Muscle of arm (tissue), 14 donors: ENCODE measurements at places on chromosomes 3 and 15.

GRCh38 chr3:44039006-44039405 is 202.7 kb upstream of the TOPAZ1 start:
- no peak for DNase-seq

GRCh38 chr3:65083240-65083639 is 395.4 kb upstream of the ADAMTS9 start:
- no peak for DNase-seq

DNA sequence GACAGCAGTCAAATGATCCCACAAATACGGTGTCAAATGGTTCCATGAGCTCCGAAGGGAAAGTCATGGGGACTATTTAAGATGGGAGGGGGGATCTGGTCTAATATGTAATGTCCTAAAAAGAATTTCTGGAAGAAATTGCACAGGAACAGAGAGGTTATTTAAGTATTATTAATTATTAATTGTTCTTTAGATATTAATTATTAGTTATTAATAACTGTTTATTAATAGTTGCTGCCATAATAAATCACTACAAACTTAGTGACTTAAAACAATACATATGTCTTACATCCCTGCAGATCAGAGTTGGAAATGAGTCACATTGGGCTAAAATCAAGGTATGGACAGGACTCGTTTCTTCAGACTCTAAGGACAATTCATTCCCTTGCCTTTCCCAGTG is 588.2 kb upstream of the NR2F2 start:
- DNase-seq, result no peak

GRCh38 chr3:156674911-156675829 is 780 bp downstream of the TIPARP start:
- DNase-seq, result peak; percentile 74

DNA sequence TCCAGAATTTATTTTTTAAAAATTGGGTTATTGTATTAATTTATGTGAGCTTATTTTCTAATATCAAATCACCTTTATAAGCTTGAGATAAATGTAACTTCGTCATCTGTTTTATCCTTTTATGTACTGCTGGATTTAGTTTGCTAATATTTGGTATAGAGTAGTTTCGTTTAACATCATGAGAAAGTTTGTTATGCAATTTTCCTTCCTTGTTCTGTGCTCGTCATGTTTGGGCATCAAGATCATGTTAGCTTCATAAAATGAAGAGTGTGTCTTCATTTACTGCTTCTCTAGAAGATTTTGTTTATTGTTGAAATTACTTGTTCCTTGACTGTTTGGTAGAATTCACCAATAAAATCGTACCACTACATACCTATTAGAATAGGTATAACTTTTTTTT is 262.1 kb upstream of the SATB1 start:
- no peak for DNase-seq

- DNase-seq, result no peak
Measured at GRCh38 chr3:104673981-104674380, 692.7 kb upstream of the ALCAM start.

- DNase-seq, result no peak
Measured at GRCh38 chr3:42901073-42901415, 4.9 kb upstream of the ZNF662 start.

GRCh38 chr15:45402955-45403877 is 24.9 kb upstream of the GATM start:
- DNase-seq, result no peak

GRCh38 chr15:57708047-57708446 is 1.5 kb downstream of the POLR2M start:
- no peak for DNase-seq

GRCh38 chr3:147200545-147200944 is 205.8 kb downstream of the ZIC4 start:
- no peak for DNase-seq

DNA sequence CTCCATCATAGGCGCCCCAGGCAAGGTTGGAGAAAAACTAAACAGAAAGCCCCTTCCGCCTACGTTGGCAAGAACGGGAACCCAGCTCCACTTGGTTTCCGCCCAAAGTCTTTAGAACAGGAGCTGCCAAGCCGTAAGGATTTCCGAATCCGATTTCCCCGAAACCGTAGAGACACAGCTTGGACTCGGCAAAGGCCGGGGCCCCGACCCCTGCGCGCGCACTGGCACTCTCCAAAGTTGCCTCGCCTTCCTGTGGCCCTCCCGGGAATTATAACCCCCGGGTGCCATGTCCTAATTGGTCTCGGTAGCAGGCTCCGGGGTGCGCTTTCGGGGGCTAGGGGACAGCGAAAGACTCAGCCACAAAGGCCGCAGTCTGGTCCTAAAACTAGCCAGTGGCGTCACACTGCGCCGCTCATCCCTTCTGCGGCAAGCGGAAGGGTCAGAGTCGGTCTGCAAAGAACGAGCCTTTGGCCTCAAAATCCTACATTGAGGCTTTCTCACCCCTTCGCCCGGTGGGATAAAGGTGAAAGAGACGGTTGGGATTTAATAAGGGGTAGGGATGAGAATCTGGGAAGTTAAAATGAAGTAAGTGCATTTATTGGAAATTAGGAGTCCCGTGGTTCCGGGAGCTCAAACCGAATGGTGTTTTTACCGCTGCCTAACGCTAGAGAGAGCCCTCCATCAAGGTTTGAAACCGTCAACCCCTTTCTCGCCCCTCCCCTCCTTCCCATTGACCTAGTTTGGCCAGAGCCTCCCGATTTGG is 6.8 kb downstream of the BCL6 start:
- DNase-seq, result peak; percentile 96

GRCh38 chr15:75389791-75390382 is 21.5 kb upstream of the MAN2C1 start:
- no peak for DNase-seq

GRCh38 chr15:69591905-69592508 is 139.4 kb downstream of the RPLP1 start:
- no peak for DNase-seq

GRCh38 chr3:58537412-58538301 is 667 bp upstream of the ACOX2 start:
- no peak for DNase-seq

DNA sequence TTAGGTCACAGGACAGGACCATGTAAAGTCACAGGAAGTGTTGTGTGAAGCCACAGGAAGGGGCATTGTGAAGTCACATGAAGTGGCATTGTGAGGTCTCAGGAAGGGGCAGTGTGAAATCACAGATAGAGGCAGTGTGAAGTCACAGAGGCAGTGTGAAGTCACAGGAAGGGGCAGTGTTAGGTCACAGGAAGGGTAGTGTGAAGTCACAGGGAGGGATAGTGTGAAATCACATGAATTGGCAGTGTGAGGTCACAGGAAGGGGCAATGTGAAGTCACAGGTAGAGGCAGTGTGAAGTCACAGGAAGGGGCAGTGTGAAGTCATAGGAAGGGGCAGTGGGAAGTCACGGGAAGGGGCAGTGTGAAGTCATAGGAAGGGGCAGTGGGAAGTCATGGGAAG is 37.9 kb downstream of the GASK1A start:
- no peak for DNase-seq

GRCh38 chr3:152269056-152269830 is 514 bp downstream of the MBNL1 start:
- DNase-seq, result peak; percentile 85

DNA sequence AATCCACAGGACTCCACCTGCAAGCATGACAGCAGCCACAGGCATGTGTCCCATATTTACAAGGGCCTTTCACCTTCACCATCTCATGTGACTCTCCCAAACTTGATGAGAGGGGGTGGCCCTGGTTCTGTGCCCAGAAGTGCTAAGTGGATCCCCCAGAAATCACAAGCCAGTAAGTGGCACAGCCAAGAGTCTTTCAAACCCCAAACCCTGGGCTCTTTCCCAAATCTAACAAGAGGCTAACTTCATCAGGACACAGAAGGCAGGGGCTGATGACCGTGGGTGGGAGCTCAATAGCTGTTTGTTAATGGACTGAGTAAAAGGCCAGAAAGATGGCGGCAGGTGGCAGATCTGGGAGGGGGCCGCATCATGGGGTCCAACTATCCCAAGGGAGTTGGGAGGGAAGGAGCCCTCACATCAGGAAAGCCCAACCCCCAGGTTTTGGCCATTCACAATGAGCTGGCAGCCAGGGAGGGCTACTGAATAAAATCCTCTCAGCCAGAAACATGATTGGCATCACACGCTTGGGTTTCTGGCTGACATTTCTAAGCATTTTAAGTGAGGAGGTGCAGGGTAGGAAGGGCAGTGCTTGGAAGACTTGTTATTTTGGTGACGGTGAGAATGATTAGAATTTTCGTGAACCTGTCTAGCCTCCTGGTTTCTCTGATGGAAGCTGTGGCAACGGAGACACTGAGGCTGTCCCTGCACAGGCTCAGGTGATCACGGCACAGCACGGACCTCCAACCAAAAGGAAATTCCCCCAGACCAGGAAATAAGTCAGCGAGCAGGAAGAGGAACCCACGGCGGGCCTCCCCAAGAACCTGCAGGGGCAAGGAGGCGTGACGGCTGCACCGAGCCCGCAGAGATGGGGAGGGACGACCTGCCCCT is 109.3 kb downstream of the OXNAD1 start:
- no peak for DNase-seq

- no peak for DNase-seq
Measured at GRCh38 chr3:61357902-61358301, 106.7 kb upstream of the FHIT start.

- DNase-seq, result no peak
Measured at GRCh38 chr3:96266395-96267190, 547.8 kb upstream of the EPHA6 start.

- DNase-seq, result no peak
Measured at GRCh38 chr3:32593903-32594525, 23.4 kb upstream of the DYNC1LI1 start.

GRCh38 chr15:33076937-33077336 is 117.6 kb downstream of the FMN1 start:
- no peak for DNase-seq

DNA sequence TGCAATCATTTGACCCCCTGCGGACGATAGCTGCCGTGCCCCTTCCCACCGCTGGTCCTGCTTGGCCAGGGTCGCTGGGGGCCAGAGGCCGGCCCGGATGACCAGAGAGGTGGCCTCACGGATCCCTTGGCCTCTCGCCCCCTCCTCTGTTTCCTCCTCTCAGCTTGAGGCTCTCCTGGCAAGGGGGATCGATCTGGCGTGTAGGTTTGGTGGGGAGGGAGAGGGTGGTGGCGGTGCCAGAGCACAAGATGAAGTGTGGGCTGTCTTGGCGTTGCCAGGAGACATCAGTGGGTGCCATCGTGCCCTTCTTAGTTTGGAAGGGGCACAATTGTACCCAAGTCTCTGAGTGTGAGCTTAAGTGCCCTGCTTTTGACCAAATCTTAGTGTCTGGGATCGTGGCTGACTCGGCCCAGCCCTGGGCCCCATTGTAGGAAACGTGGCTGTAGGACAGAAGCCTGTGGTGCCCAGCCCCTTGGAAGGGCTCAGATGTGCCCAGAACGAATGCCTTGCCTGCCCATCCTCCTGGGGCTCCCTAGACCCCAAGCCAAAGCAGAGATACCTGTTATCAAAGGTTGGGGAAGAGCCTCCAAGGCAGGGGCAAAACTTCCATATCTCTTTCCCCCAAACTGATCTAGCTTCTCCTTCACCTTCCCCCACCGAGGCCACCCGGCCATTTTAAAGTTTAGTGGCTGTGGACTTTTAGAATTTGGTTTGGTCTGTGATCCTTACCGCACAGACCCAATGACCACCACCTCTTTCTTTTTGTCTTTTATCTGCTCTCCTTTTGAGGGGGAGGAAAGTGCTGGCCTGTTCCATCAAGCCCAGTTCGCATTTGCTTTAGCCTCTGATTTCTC is 14.4 kb downstream of the NR2F2 start:
- DNase-seq, result no peak

GRCh38 chr3:32817558-32818228 is at the start of gene TRIM71:
Gene TRIM71 (plus strand): TSS chr3:32817997. CDS start chr3:32818081, 84 bp downstream.
- DNase-seq, result no peak

DNA sequence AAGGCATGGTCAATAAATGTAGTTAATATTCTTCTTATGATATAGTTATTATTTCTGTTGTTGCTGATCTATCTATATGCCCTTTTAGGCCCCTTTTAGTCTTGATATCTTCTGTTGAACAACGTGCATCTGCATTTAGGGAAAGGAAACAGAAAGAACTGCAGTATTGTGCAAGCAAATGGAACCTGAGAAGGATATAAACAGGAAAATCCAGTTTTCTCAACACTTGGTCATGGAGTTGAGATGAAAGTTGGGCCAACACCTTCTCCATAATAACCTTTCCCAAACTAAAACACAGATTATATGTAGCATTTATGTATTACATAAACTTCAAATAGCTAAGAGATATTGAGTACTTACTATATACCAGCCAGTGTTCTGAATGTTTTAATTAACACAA is 179.7 kb downstream of the ADAMTS9 start:
- DNase-seq, result no peak

DNA sequence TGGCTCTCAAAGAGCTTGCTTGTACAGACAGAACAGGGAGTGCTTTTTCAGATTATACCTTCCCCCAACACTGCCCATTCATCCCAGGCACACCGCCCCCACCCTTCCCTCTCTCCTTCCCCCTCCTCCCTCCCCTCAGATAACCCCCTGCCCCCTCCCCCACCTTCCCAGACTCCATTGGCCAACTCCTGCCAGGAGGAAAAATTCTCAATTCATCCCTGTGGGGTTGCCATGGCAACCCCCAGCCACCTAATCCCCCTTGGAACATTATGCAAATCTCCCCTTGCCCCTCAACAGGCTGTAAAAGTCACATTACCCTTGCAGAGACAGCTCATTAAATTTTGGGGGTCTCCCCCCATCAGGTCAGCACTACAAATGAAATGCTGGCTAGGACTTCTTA is 14.3 kb downstream of the TLE3 start:
- no peak for DNase-seq

DNA sequence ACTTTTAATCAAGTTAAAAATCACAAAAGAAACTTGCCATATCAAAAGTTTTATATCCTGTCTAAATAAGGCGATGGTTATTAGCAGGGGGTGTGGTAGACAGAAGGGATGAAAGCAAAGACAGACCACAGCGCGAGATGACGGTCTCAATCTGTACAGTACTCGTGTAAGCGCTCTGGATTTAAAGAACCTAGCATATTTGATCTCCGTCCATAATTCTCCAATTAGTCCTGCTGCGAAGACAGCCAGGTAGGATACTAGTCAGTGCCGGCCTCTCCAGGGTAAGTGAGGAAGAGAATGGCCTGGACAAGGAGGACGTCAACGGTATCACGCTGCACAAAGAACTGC is 701 bp downstream of the SGO1 start:
- no peak for DNase-seq

DNA sequence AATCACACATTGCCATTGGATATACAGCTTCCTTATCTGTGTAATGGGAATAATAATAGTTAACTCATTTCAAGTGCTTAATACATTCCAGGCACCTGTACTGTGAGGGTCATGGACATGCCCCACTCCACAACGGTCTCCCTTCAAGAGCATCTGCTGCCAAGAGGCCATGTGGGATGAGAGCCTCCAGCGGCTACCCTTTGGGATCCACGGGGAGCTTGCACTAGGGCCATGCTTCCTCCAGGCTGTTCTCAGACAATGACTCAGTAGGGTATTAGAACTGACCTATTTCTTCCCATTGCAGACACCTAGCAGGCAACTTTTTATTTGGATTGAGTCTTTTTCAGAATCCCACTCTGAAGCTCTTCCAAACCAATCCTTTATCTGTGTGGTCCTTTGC is 1078.9 kb downstream of the TUSC7 start:
- no peak for DNase-seq
